Hair follicle dermal papilla cell (primary cell): ENCODE measurements at places on chromosomes 13 and 19. TPM values are rescaled to one million over a fixed set of nuclear protein-coding genes. Genes with fewer than 3 reads are reported as not detected.

ZFR2 gene
- under 0.01 TPM in 1 of 2 replicates, not detected in the other for total RNA-seq

LAIR1 gene
- total RNA-seq = 0.16 TPM in 1 of 2 replicates, not detected in the other

CYSLTR2 gene
- total RNA-seq = not detected in 2 replicates

PTGER1 gene
- total RNA-seq = 0.32 and 1.1 TPM in 2 replicates

KLK8 gene
- 0.16 and 0.49 TPM in 2 replicates for total RNA-seq

ZNF611 gene
- total RNA-seq = 10.4 and 11.5 TPM in 2 replicates

A1BG gene
- total RNA-seq = 3.2 and 9.2 TPM in 2 replicates

SLITRK6 gene
- 0.12 and 0.16 TPM in 2 replicates for total RNA-seq

SIGLEC10 gene
- not detected in 2 replicates for total RNA-seq

LPAR2 gene
- total RNA-seq = 3.5 and 3.7 TPM in 2 replicates

B3GNT3 gene
- not detected in 2 replicates for total RNA-seq

GDF15 gene
- total RNA-seq = 4.5 and 4.9 TPM in 2 replicates

ADPRHL1 gene
- total RNA-seq = 1.1 and 2.3 TPM in 2 replicates

TMEM190 gene
- not detected in 2 replicates for total RNA-seq

CNMD gene
- total RNA-seq = not detected in 2 replicates

GPR32 gene
- not detected in 2 replicates for total RNA-seq

ZBTB32 gene
- not detected in 2 replicates for total RNA-seq

LILRA1 gene
- total RNA-seq = not detected in 2 replicates

PRR22 gene
- 0.49 and 1.1 TPM in 2 replicates for total RNA-seq

GSX1 gene
- total RNA-seq = not detected in 2 replicates

TMEM59L gene
- total RNA-seq = not detected in 2 replicates

LRRC63 gene
- total RNA-seq = under 0.01 TPM in 1 of 2 replicates, not detected in the other

RHPN2 gene
- total RNA-seq = 4.7 and 7.3 TPM in 2 replicates

FCAR gene
- not detected in 2 replicates for total RNA-seq

NLRP4 gene
- not detected in 2 replicates for total RNA-seq

RASL11A gene
- 1.1 and 2.1 TPM in 2 replicates for total RNA-seq

SHC2 gene
- total RNA-seq = 0.12 and 1.1 TPM in 2 replicates

KLK12 gene
- total RNA-seq = not detected in 2 replicates

ZNF568 gene
- 15.3 and 16.5 TPM in 2 replicates for total RNA-seq

ATP8B3 gene
- 1.8 and 2.1 TPM in 2 replicates for total RNA-seq

ZNF90 gene
- 1.1 and 1.3 TPM in 2 replicates for total RNA-seq

ANGPTL8 gene
- not detected in 2 replicates for total RNA-seq

TEX26 gene
- total RNA-seq = not detected in 2 replicates

CCL25 gene
- not detected in 2 replicates for total RNA-seq

OR10H1 gene
- total RNA-seq = not detected in 2 replicates
